CD4-positive, alpha-beta T cell treated with Interleukin-12 subunit alpha and Interleukin-12 subunit beta, for 1 hour (primary cell): ENCODE measurements at places on chromosomes 3 and 15.

- DNase-seq: no peak
Measured at GRCh38 chr3:103440539-103441203, 1005.9 kb downstream of the ZPLD1 start.

GRCh38 chr3:184543843-184544512 is 17.6 kb upstream of the EPHB3 start:
- peak; percentile 83 for DNase-seq

DNA sequence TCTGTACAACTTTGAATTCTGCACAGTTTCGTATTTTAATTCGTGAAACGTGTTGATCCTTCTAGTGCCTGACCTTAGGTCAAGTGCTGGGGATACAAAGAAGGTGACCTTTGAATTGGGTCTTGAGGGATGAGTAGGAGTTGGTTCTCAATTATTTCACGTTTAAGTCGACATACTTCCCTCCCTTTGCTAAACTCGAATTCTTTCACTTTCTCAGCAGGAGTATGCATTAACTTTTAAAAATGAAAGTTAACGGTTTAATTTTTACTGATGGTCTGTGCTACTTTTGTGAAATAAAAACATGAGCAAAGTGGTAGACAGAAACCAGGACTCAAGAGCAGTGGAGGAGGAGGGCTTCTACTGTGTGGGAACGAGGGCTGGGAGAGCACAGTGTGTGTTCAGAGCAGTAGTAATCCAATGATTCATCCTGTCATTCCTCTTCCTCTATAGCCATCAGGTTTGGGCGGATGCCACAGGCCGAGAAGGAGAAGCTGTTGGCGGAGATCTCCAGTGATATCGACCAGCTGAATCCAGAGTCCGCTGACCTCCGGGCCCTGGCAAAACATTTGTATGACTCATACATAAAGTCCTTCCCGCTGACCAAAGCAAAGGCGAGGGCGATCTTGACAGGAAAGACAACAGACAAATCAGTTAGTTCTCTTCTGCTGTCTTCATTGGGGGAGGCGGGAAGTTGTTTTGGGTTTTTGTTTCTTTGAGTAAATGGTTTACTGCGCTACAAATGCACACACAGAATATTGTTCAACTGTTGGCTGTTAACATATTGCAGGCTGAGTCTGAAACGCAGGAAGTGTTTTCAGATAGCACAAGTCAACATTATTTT is 78.6 kb upstream of the TSEN2 start:
- no peak for DNase-seq

DNA sequence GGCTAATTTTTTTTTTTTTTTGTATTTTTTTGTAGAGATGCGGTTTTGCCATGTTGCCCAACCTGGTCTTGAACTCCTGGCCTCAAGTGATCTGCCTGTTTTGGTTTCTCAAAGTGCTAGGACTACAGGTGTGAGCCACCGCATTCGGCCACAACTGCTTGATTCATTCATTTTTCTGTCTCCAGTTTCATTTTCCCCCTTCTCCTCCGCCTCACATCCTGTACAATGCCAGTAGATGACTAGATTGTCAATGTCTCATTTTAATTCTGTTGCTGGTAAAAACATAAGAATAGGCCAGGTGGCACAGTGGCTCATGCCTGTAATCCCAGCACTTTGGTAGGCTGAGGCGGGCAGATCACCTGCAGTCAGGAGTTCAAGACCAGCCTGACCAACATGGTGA is 12.0 kb upstream of the ZNF592 start:
- peak; percentile 79 for DNase-seq

DNA sequence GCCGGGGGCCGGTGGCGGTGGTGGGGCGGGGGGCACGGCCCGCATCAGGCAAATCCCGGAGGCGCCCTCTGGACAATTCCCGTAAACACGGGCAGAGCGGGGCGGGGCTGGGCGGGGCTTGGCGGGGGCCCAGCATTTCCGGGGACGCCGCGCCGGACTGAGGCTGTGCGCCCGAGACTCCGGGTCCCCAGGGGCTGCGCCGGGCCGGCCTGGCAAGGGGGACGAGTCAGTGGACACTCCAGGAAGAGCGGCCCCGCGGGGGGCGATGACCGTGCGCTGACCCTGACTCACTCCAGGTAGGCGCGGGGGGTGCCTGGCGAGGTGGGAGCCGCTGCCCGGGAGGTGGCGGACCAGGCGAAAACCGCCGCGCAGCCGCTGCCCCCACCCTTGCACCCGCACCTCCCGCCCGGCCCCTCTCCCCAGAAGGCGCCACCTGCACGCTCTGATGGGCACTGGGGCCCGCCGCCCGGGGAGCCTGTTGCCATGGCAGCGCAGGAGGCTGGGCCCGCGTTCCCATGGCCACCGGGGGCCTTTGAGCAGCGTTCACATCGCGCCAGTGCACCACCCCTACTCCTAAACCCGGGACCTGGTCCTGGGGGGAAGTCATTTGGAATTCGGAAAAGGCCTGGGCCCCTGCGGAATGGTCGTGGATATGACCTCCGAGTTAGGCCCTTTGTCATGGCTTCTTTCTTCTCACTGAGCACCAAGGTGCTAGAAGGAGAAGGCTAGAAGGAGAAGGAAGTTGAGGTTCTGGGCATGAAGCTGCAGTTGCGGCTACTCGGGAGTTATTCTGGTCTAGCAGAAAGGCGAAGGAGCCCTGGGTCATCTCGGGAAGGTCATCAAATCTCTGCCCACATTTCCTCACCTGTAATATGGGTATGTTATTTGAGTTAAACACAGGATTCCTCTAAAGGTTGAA is 16.1 kb upstream of the SEMA4B start:
- peak; percentile 65 for DNase-seq

GRCh38 chr15:74831813-74832495 is 5.5 kb downstream of the CPLX3 start:
- DNase-seq: no peak

GRCh38 chr3:53150247-53151085 is 10.5 kb upstream of the PRKCD start:
- no peak for DNase-seq

- no peak for DNase-seq
Measured at GRCh38 chr3:151568184-151568583, 107.3 kb upstream of the IGSF10 start.

DNA sequence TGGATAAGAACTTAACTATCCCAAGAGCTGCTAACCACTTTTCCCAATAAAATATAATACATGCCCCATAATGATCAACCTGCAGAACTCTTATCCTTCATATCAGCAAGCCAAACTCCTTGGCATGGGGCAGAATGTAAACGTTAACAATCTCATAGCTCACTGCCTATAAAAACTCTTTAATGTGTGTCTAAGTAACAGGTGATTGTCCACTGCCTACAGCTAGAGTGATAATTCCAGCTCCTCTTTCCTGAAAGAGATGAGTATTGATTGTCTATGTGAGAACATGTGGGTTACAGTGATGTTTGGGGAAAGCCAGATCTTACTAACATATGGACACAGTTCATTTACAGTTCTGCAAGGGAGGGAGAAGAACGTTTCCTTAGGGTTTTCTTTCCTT is 11.3 kb upstream of the GLCE start:
- no peak for DNase-seq

DNA sequence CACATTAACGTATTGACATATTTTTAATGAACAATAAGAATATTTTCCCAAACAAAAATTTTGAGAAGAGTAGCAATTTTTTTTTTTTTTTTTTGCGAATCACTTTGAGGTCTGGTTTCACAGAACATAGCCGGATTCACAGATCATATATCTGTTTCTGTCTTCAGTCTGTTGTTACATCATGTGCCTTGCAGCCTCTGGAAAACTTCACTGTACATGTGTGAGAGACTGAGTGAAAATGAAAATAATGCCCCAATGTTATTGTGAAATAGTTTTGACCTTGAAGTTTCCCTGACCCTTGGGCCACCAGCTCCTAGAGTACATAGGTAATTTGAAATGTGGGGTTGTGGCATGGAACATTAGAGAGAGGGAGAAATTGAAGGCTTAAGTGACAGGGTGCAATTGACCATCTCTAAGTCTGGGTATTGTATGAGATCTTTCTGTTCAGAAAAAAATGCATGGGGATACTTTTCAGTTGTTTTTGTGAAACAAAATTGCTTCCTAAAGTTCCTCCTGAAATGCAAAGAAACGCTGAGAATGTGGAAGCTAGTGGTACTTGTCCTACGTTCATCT is 14.0 kb downstream of the ITPR1 start:
- DNase-seq: no peak

DNA sequence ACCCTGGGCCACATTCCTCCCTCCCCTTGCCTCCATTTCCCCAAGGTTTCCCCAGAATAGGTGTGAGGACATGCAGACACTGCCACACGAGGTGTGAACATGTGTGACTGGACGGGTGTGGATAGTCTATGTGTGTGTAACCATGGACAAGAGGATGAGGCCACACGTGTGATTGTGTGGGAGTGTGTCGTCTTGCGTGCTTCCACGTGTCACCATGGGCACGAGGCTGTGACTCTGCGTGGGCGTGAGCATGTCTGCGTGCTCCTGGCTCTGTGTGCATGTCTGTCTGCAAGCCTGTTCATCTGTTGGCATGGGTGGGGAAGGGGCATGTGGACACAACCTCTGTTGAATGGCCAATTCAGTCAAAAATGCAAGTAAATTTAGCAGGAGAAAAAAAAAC is 6.2 kb upstream of the MYL3 start:
- DNase-seq: no peak

- no peak for DNase-seq
Measured at GRCh38 chr3:160259589-160259988, 34.4 kb downstream of the C3orf80 start.

DNA sequence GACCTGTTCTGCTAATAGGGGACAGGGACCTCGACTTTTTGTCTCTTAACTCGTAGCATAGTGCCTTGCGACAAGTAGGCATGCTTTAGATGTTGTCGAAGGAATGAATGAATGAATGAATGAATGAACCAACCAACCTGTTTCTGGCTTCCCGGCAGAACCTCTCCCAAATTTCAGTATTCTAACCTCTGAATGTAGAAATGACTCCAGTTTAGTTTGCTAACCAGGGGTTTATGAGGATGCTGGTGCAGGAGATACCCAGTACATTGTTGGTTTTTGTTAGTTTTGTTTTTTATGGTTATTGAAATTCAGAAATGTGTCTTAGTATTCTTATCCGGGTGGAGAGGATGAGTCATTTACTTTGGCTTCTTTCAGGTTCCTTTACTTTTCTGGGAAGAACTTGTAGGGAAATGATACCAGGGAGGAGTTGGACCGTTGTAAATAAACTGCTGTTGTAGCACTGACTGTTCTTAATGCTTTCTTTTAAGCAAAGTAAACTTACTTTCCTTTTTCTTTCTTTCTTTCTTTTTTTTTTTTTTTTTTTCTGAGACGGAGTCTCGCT is 29.6 kb upstream of the EHHADH start:
- no peak for DNase-seq

DNA sequence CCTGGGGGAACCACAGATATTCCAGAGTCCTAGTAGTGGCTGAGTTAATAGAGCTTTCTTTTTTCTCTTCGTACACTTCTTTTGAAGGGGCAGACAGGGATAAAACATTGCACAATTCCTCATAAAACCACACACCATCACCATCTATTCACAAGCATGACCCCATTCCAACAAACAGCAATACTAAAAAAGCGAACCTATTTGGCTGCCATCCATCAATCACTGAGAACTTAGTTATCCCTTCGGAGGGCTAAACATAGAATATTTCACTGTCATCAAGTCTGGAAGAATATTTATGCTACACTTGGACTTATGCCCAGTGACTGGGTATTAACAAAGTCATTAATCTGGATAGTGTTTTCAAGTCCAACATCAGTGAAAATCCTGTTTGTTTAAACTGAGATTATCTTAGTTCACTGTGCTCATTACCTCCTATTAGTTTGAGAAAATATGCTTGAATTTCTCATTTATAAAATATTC is 80.3 kb upstream of the PRTG start:
- DNase-seq: no peak

DNA sequence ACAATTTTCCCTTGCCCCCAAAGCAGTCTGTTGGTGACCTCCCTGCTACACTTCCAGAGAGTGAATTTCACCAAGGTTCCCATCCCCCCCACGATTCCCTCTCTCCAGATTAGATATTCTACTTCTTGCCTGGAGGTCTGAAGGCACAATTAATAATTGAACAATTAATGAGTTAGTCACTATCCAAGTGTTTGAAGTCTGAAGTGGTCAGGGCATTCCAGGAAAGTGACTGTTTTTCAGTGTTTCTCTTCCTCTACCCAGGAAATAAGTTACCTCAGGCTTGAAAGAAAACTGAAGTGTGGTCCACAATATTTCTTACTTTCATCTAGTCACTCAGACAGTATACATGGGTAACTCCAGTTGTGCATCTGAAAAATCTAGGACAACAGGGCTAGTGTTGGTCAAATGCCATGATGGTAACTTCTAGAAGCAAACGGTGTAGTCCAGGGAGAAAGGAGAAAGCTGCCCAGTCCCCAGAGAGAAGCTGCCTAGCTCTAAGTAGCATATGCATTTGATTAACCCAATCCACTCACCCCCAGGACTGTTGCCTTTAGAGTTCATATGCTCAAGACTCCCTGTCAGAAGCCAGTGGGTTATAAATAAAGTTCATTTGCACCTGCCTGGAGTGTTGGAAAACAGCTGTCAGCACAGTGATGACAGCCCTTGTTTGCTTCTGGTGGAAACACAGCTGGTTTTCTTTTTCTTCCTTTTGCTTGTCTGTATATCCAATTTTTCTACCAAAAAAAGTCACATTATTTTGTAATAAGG is 2.3 kb upstream of the TM4SF4 start:
- no peak for DNase-seq
